ENCODE measurements at places on chromosomes 1 and 21. TPM values are rescaled to one million over a fixed set of nuclear protein-coding genes. Genes with fewer than 3 reads are reported as not detected.

Gene PGLYRP4
- not detected for total RNA-seq

Gene PLCH2
- total RNA-seq, result 32.8 TPM

Gene AMY1B
- not detected for total RNA-seq

Gene FOXJ3
- total RNA-seq, result 77.8 TPM

Gene RGS8
- total RNA-seq, result not detected

Gene OR2T2
- total RNA-seq, result not detected

Gene ADAM30
- not detected for total RNA-seq

Gene VCAM1
- not detected for total RNA-seq
